CD4-positive, alpha-beta T cell treated with Interferon alpha-2 for 1 hour (primary cell): ENCODE measurements at places on chromosomes 16 and 17.

DNA sequence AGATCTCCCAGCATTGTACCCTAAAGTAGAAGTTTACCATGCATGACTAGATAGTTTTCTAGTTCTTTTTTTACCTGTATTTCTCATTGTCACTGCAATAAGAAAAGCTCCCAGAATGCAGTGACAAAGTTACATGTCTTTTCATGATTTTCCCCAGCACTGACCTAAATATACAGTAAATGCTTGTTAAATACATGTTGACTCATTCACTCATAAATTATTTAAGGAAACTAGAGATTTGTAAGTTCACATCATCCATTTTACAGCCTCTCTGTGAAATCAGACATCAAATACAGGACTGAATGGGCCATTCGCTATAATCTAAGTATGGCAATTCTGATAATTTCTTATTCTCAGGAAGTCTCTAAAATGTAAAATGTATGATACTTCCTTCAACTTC lies 258.9 kb upstream of the AXIN2 start:
- no peak for DNase-seq

DNA sequence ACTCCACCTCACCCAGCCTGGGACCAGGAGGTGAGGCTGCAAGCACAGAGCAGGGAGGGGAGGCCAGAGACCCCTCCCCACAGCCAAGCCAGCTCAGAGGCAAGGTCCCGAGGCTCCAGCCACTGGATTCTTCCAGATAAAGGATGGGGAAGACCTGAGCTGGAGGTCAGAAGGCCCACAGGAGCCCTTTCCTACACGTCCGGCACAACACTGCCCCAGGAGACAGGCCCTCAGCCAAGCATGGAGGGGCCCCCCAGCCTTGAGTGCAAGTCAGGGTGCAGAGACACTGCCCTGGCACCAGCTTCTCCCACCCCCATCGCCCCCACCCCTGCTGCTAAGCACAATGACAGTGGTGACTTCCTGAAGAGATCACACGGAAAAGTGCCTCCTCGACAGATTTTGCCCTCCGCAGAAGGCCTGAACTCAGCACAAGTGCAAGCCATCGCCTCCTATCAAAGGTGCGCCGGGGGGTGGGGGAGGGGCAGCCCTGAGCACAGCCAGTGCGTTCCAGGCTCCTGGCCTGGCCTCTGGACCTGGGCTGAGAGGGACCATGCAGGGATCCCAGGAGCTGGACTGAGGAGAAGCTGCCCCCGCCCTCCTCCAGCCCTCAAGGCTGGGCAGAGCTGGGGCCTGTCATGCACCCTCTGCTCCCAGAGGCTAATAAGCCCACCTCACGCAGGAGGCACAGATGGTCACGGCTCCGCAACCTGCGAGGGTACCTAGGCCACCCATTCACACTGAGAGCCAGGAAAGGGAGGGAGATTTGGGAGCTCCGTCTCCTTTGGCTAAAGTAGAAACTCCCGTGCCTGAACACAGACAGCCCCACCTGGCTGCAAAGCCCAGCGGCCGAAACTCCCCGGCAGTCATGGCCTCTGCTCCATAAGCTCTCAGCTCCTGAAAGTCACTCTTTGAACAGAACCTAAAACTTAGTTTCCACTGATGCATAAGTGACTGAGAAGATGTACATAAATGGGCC lies 2.7 kb downstream of the MAFG start:
- DNase-seq, result peak; percentile 39

- DNase-seq, result peak; percentile 60
Measured at GRCh38 chr17:67246653-67247415, 1.8 kb upstream of the HELZ start.

DNA sequence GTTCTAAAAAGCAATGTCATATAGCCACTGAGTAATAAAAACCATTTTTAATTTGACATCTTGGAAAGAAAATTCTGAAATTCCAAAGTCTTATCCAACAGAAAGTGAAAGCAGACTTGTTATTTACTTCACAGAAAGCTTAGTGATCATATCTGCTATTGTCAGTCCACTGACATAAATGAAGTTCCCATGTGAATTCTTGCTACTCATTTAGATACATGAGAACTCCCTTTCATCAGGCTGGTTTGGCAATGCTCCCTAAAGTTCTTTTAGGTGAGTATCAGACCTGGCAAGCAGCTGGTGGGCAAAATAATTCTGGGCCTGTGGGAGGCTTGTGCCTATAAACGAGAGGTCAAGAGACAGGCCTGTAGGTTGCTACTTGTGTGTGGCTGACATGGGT lies 23.4 kb downstream of the NME2 start:
- no peak for DNase-seq

DNA sequence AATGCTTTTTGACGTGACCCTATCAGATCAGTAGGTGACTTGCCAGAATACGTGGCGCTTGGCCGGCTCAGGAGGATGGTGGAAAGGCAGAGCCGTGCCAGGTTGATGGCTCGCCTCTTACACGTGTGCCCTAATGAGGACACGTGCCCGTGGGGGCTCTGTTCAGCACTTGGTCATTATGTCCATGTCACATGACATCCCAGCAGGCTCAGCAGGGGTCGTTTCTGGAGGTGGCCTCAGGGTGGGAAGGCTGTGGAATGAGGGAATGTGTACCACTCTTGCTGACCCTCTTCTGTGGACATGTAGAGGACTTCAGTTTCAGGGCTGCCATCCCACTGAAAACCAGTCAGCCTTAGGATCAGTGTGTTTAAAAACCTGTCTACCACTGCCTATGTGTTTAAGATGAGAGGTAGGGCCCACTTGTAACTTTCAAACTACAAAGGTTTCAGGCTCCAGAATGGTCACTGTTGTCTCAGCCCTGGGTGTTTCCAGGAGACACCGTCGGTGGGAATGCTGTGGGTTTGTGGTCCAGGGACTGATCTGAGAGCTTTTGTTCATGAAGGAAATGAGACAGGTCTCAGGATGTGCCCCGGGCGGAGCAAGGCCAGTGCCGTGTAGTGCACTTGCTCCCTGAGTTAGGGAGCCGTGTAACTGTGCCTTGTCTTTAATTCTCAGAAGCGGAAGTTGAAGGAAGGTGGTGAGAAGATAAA lies 12.1 kb downstream of the UBN1 start:
- DNase-seq, result no peak

- DNase-seq, result no peak
Measured at GRCh38 chr16:55297910-55298479, 26.0 kb upstream of the IRX6 start.

DNA sequence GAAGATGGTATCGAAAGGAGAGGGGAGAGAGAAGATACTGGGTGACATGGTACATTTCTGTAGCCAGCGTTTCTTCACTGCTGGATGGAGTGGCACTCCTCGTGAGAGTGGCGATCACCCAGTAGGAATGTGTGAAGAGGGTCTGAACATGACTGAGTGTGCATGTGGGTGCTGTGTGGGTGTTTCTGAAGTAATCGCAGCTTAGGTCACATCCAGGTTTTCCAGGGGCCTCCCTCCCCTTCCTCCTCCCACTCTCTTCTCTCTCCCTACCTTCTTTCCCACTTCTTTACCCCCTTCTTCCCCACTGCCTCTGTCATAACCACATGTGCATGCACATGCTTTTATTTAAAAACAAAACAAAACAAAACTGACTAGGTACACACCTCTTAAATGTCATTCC lies 1.8 kb downstream of the CLEC3A start:
- no peak for DNase-seq

DNA sequence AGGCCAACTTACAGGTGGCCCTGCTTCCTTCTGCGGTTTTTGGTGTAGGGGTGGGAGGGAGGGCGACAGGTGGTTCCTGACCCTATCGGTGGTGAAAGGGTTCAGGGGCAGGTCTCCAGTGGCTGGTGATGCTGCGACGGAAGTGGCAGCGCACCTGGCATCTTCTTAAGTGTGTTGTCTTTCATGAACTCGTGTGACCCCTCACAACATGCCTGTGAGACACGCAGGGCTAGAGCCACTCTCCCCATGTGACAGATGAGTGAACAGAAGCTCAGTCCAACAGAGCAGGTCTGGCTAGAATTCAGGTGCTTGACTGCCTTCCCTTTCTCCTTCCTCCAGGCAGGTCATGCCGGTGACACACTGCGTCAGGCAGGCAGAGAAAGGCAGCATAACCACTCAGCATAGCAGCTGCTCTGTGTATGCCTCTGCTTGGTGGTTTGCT lies 8.0 kb downstream of the TNFAIP1 start:
- no peak for DNase-seq

DNA sequence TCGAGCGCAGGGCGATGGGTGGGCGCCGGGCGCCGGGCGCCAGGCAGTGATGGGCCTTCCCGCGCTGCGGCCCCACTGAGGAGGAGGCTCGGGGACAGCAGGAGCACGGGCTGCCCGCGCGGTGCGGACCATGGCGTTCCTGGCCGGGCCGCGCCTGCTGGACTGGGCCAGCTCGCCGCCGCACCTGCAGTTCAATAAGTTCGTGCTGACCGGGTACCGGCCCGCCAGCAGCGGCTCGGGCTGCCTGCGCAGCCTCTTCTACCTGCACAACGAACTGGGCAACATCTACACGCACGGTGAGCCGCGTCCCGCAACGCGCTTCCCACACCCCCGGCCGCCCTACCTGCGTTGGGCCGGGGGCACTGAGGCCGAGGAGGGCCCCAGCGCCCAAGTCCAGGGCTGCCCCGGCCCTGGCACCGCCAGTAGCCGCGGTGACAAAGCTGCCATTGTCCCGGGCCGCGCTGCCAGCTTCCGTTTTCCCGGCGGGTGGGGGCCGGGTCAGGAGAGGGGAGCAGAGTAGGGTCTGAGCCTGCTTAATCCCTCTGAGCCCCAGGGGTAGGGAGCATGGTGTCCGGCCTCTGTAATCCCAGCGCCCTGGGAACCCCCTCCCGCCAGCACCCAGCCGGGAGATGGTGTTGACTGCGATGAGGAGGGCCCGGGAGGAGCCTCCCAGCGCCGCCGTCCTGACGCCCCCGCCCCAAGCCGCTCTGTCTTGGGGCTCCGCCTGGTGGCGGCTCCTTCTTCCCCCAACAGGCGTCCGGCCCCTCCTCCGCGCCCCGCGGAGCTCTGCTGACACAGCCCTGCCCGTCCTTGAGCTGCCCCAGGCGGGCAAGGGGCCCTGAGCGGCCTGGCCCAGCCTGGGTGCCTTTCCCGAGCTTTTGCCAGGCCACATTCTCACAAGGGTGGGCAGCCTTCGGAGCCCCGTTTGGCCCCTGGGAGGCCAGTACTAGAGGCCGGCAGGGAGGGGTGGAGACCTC lies 685 bp downstream of the PAQR4 start:
- peak; percentile 55 for DNase-seq
